ENCODE measurements at places on chromosomes 2 and 18. TPM values are rescaled to one million over a fixed set of nuclear protein-coding genes. Genes with fewer than 3 reads are reported as not detected.
A peak's percentile ranks its signal among the peaks of the same experiment; 100 is the strongest.

BOLL gene
- not detected for total RNA-seq

CHN1 gene
- 58.7 TPM for total RNA-seq

COLEC12 gene
- 2.0 TPM for total RNA-seq

SRD5A2 gene
- not detected for total RNA-seq

TTR gene
- not detected for total RNA-seq

ITGA4 gene
- 75.6 TPM for total RNA-seq

VIT gene
- not detected for total RNA-seq

KIDINS220 gene
- 60.3 TPM for total RNA-seq

KIAA2012 gene
- 0.07 TPM for total RNA-seq

AKAIN1 gene
- total RNA-seq = not detected

NCK2 gene
- total RNA-seq = 67.7 TPM

AMER3 gene
- total RNA-seq = 1.4 TPM

DNA sequence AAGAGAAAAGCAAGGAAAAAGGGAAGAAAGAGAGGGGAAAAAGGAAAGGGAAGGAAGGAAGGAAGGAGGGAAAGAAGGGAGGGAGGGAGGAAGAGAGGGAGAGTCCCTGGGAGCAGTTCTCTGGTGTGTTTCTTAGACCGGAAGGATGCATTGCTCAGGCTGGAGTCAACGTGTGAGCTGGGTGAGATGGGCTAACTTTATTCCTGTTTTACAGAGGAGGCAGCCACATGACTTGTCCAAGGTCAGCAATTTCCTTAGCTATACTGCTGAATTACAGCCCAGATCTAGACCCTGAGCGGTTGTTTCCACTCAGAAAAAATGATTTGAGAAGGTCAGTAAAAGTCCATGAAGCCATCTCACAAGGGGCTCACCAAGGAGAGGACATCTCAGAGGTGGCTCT, 86.6 kb upstream of the APCDD1 start:
- peaks cover 6% of the 10 kb centered on the region for H3K36me3 ChIP-seq
- H3K4me3 ChIP-seq = no peak overlapping the region
- H3K27ac ChIP-seq = no peak overlapping the region
- DNase-seq = no peak

GRCh38 chr18:74248595-74248994, 43.2 kb downstream of the CYB5A start:
- no peak overlapping the region for H3K27ac ChIP-seq
- H3K27me3 ChIP-seq = no peaks in the 10 kb centered on the region
- no peak for DNase-seq
- H3K36me3 ChIP-seq = peaks cover 15% of the 10 kb centered on the region

DNA sequence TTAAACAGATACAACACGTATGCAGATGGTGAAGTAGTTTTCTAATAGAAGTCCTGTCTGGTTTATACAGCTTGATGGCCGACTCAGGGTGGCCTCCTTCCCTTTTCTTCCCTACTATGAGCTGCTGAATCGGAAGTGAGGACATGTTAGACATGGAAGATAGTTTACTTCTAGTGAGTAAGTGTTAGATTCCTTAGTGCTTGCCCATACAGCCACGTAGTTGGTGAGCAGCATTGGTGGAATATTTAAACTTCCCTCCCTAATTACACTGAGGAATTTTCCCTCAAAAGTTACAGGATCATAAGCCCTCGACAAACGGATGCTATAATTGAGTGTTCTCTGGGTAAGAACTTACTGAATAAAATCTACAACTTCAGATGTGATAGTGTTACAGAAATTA, 52.1 kb downstream of the RHBDD1 start:
- H3K36me3 ChIP-seq = no peaks in the 10 kb centered on the region
- H3K27me3 ChIP-seq = no peaks in the 10 kb centered on the region
- DNase-seq = no peak
- no peaks in the 10 kb centered on the region for H3K4me1 ChIP-seq
- no peak overlapping the region for H3K4me3 ChIP-seq

- no peak overlapping the region for H3K4me3 ChIP-seq
- H3K4me1 ChIP-seq = peaks cover 5% of the 10 kb centered on the region
- H3K36me3 ChIP-seq = peaks cover 21% of the 10 kb centered on the region
- H3K27ac ChIP-seq = no peak overlapping the region
Measured at GRCh38 chr2:186349508-186349907, 136.6 kb upstream of the ZC3H15 start.

DNA sequence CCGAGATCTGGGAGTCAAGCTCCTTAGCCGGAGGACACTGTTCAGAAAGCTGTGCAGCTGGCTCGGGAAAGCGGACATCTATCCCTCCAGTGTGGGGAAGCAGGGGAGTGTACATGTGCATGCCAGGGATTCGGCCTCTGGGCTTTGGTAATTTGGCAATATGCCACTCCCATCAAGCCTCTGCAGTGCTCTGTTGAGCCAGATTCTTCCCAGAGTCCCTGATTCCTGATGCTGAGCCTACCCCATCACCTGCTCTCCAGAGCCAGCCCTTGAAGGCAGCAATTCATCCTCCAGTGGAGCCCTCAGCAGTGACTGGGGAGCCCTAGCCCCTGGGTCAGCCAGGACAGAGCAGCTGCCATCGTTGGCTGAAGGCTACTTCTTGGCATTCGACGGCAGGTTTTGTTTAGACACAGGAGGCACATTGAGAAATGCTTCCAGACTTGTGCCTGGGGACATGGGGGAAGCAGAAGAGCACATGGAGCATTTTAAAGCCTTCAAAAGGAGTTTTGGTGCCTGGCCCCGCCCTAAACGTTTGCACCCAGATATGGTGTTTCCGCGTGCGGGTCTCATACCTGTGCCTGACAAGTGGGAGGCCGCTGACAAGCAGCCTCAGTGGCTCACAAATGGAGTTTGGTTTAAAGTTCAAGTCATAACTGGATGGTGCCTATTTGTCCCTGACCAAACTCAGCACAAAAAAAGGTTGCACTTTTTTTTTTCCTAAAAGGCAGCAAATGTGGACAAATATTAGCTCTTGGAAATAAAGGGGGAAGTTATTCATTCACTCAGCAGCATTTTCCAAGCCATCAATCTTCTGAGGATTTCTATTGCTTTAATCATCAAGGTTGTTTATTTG, 272.8 kb downstream of the CYRIA start:
- H3K27me3 ChIP-seq = no peaks in the 10 kb centered on the region
- H3K4me3 ChIP-seq = no peak overlapping the region
- H3K36me3 ChIP-seq = no peaks in the 10 kb centered on the region
- H3K4me1 ChIP-seq = peaks cover 7% of the 10 kb centered on the region

DNA sequence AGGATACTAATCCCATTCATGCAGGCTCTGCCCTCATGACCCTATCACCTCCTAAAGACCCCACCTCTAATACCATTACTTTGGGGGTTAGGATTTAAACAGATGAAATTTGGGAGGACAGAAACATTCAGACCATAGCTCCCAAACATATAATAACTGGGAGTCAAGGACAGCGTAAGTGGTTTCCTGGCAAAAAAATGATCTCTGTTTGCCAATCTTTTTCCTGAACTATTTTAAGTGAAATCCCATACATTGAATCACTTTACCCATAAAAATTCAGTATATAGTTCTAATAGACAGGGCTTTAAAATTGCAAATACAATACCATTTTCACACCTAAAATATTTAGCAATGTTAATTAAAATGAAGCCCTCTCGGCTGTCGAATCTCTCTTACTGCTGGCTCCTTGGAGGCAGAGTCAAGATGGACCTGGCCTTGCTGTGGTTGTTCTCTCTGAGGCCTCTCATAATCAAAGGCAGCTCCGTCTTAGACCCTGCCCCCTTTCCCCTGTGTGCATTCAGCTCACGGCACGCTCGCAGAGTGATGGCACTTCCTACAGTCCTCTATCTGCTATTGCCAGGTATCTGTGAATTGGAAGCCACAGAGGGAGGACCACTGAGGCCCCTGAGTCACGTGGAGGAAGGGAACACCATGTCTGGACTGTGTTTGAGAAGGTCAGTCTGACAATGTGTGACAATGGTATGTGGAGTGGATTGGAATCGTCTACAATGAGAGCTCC, 132.3 kb downstream of the UXS1 start:
- H3K27me3 ChIP-seq = peaks cover 25% of the 10 kb centered on the region
- H3K36me3 ChIP-seq = no peaks in the 10 kb centered on the region

GRCh38 chr2:7969756-7970515, 711.9 kb upstream of the ID2 start:
- H3K36me3 ChIP-seq = no peaks in the 10 kb centered on the region
- H3K4me3 ChIP-seq = no peak overlapping the region
- no peak overlapping the region for H3K27ac ChIP-seq
- no peaks in the 10 kb centered on the region for H3K4me1 ChIP-seq
- H3K27me3 ChIP-seq = no peaks in the 10 kb centered on the region

- H3K27me3 ChIP-seq = peaks cover 15% of the 10 kb centered on the region
- H3K4me1 ChIP-seq = peaks cover 24% of the 10 kb centered on the region
- peak; percentile 69 for DNase-seq
- no peaks in the 10 kb centered on the region for H3K36me3 ChIP-seq
- H3K4me3 ChIP-seq = peak overlapping the region; percentile 94
- no peak overlapping the region for H3K27ac ChIP-seq
Measured at GRCh38 chr18:67515942-67516538, 480 bp downstream of the DSEL start.

GRCh38 chr18:69177702-69178101, 223.0 kb upstream of the DOK6 start:
- no peak for DNase-seq
- H3K4me1 ChIP-seq = no peaks in the 10 kb centered on the region
- H3K27me3 ChIP-seq = no peaks in the 10 kb centered on the region
- H3K27ac ChIP-seq = no peak overlapping the region
- no peaks in the 10 kb centered on the region for H3K36me3 ChIP-seq

GRCh38 chr2:209351636-209352035, 72.2 kb upstream of the MAP2 start:
- no peaks in the 10 kb centered on the region for H3K36me3 ChIP-seq
- no peak overlapping the region for H3K4me3 ChIP-seq
- H3K27ac ChIP-seq = no peak overlapping the region
- no peak for DNase-seq
- no peaks in the 10 kb centered on the region for H3K27me3 ChIP-seq

DNA sequence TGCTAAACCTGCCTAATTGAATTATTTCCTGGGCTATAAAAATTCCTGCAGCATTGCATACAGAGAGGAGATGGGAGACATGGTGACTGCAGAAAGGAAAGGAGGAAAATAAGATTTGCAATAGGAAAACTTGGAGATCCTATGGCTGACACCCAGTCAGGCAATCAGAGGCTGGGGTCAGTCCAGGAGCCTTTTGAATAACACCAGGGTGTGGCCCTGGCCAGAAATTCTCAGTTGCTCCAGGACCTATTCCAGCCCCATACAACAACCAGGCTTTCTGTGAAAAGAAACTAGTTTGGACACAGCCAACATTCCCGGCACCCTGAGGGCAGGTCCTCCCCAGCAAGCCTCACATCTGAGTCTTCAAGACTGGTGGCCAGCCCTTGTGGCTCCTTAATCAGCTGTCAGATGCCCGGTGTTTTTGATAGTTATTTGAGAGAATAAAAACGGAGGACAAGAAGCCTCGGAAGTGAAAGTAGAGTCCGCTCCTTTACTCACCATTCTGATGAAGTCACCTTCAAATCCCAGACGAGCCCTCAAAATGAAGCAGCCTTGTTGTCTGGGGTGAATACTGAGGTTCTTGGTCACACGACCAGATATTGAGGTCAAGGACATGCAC, 31.1 kb upstream of the GMCL1 start:
- no peak overlapping the region for H3K4me3 ChIP-seq
- DNase-seq = no peak
- peaks cover 38% of the 10 kb centered on the region for H3K4me1 ChIP-seq

DNA sequence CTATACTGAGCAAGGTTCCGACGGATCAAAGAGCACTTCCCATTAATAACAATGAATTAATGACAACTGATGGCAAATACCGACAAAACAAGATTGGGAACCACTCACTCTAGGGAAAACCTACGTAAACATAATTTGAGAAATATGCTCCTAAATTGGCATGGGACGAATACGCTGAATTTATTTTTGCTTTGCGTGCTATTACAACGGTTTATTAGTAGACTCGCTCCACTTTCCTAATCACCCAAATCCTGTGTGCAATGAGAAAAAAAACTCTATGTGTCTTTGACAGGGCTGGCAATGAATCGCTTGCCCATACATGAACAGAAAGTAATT, 536 bp upstream of the SLC25A12 start:
- peak overlapping the region; percentile 90 for H3K4me3 ChIP-seq
- H3K36me3 ChIP-seq = peaks cover 2% of the 10 kb centered on the region
- H3K27ac ChIP-seq = no peak overlapping the region
- DNase-seq = no peak

DNA sequence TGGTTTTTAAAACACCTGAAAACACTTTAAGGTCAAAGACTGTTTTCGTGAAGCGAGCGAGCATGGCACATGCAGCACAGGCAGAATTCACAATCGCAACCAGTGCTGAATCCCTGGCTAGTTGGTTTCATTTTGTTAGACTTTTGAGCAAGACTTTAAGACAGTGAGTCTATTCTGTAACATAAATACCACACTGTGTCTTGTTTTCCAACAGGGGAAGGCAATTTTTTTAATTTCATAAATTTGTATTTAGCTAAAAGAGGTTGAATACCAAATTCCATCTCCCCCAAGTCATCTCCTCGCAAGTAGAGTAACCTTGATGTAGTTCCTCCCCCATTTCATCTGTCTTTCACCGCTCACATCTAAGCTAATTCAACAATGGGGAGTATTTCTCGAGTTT, 1.4 kb downstream of the CERKL start:
- no peaks in the 10 kb centered on the region for H3K36me3 ChIP-seq
- no peak for DNase-seq
- H3K4me3 ChIP-seq = no peak overlapping the region

DNA sequence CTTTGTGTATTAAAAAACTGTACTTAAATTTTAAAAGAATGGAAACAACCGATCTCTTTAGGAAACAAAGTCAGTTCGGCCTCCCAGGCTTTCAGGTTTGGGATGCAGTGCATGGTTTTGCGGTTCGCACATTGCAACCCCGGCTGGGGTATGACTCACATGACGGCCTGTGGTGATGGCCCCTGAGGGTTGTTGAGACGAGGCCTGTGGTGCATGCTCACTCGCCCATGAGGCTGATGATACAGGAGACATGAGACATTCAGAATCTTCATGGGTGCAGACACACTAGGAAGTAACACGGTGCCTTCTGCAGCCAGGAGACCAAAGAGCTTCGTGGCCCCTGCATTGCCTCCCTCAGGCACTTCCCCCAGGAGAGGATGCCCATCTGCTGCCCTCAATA, 724.6 kb upstream of the SALL3 start:
- no peaks in the 10 kb centered on the region for H3K4me1 ChIP-seq
- no peak for DNase-seq
- H3K4me3 ChIP-seq = no peak overlapping the region
- H3K27ac ChIP-seq = no peak overlapping the region

Data from neural crest cell (in vitro differentiated cells).